ENCODE measurements at places on chromosomes 2 and 18.
A peak's percentile ranks its signal among the peaks of the same experiment; 100 is the strongest.

GRCh38 chr2:66478731-66479316, 43.9 kb downstream of the MEIS1 start:
- no peak for DNase-seq

DNA sequence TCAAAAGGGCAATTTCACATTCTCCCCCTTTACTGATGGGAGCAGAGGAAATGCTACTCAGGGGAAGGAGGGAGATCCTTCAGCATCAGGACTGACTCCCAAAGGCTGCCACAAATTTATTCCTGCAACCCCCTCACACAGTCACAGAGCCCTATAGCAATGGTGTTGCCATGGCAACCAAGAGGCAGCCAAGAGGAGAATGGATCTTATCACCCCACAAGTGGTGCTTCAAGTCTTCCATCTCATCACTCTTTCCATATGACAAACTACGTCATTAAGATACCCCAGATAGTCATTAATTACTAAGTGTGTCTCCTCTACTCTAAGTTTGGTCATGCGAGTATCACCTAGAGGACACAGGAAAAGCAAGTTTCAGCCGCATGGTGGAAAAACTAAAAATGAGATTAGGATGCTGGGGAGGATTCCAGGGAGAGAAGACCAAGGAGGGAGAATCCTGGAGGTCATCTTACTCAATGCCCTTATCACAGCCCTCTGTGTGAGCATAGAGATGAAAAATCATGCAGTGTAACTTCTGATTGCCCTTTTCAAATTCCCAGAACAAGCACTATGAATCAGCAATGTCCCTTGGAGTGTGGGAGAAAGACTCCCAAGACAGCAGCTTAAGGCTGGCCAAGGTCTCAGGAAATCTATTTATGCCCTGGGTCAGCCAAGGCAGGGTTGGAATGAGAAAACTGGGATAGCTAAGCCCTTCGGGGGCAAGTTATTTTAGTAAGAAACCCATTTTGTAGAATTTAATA, 885.7 kb upstream of the KLHL29 start:
- DNase-seq, result peak; percentile 14

- peak; percentile 76 for DNase-seq
Measured at GRCh38 chr18:46481048-46481846, 175.8 kb downstream of the LOXHD1 start.

DNA sequence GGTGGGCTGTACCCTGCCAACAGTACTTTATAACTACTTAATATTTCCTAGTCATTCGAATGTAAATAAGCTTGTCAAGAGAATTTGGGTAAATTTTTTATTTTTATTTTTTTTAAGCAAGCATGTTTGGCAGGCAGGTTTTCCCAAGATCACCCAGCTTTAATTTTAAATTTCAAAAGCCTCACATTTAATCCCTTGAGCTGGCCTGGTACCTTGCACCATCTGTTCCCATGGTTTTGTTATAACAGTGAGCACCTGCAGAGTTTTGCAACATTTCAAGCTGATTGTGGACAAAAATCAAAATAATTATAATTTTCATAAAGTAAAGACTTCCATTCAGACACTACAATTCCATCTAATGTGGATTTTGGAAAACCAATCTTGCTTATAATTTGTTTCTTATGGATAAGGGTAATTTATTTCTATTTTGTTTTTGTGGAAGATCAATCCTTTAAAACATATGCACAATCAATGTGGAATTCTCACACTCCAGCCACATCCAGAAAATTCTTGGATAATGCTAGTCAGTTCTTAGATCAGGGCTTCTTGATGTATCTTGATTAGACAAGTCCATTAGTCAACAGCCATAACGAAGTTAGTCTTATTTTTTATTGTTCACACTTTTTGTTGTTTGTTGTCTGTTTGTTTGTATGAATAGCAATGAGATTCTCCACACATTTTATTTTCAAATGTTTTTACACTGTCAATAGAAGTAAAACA, 689.3 kb downstream of the NR4A2 start:
- no peak for DNase-seq

GRCh38 chr2:107669335-107669734, 157.4 kb upstream of the RGPD4 start:
- no peak for DNase-seq

- peak; percentile 76 for DNase-seq
Measured at GRCh38 chr2:74498500-74499266, 720 bp downstream of the LBX2 start.

GRCh38 chr2:138321458-138321857, 180.1 kb upstream of the SPOPL start:
- DNase-seq, result no peak

- DNase-seq, result peak; percentile 34
Measured at GRCh38 chr2:136093583-136093982, 24.4 kb downstream of the CXCR4 start.

Data from retina (tissue), 1 donor.